ENCODE measurements at places on chromosomes 1 and 21. TPM values are rescaled to one million over a fixed set of nuclear protein-coding genes. Genes with fewer than 3 reads are reported as not detected.
A peak's percentile ranks its signal among the peaks of the same experiment; 100 is the strongest.

DNA sequence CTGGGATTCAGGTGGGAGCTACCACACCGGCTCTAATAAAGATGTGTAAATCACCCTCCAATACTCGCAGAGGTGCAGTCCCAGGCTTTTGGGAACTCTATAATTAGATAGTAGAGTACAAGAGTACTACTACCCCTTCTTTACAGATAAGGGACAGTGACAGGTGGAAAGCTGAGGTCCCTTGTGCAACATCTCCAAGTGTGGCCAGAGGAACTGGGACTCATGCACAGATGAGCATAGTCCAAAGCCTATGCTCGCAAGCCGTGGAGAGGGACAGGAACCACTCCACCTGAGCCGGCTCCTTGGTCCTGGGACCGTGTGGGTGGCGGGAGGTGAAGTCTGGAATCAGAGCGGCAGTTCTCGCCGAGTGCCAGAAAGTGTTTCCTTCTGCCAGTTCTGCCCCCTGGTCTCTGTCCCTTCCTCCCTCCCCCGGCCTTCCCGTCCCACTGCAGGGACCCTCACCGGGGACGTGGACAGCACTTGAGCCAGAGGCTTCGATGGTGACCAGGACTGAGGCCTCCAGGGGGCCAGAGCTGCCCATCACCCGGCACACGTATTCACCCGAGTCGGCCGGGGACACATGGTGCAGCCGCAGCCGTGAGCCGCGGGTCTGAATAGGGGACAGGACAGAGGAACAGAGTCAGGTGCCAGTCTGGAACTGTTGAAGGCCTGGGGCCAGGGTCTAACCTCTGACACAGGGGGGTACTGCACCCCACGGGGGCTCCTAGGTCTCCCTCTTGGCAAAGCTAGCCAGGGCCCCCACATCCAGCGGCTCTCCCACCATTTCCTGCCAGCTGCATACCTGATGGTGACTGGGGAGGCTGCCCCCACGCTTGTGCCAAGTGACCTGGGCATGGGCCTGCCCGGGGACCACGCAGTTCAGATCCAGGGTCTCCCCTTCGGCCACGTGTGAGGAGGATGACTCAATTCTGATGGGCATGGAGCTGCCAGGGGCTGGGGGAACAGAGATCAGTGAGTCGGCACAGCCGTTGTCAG, 33.9 kb downstream of the LDLRAD2 start:
- H3K27me3 ChIP-seq: no peaks in the 10 kb centered on the region
- no peak for DNase-seq
- no peak overlapping the region for H3K27ac ChIP-seq
- no peak overlapping the region for H3K4me3 ChIP-seq
- H3K36me3 ChIP-seq: no peaks in the 10 kb centered on the region

LYSMD1 gene
- total RNA-seq: 6.0 TPM

ROR1 gene
- total RNA-seq: 1.2 TPM

DNA sequence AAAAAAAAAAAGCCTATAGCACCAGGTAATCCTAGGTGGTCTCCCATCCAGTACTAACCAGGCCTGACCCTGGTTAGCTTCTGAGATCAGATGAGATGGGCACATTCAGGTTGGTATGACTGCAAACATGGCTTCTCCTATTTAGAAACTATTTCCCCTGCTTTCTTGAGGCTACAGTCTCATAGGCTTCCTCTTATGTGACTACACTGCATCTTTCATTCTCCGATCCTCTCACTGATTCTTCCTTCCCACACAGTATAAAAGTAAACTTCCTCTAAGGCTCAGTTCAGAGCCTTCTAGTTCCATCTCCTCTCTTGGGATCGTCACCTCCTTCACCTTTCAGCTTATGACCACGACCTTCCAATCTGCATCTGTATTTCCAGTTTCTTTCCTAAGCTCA, 30.4 kb upstream of the RNF2 start:
- no peak overlapping the region for H3K4me3 ChIP-seq
- no peaks in the 10 kb centered on the region for H3K27me3 ChIP-seq
- H3K4me1 ChIP-seq: no peaks in the 10 kb centered on the region
- DNase-seq: no peak

DNA sequence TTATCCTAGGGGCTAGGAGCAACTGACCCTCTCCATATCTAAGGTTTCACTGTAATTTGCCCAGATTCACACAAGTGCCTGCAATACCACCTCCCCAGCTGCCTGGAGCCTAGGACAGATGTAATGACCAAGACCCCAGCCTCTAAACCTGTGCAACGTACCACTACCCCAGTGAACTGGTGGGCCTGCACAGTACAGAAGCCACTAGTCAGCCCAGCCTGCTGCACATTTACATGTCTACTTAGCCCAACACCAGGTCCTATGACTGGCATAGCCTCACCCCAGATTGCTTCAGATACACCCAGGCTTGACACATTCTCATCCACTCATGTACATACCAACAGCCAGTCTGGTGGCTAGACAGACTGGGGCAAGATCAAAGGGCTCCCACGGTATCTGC, 1336.6 kb downstream of the BRINP3 start:
- DNase-seq: no peak
- no peaks in the 10 kb centered on the region for H3K4me1 ChIP-seq
- H3K27me3 ChIP-seq: no peaks in the 10 kb centered on the region

DNA sequence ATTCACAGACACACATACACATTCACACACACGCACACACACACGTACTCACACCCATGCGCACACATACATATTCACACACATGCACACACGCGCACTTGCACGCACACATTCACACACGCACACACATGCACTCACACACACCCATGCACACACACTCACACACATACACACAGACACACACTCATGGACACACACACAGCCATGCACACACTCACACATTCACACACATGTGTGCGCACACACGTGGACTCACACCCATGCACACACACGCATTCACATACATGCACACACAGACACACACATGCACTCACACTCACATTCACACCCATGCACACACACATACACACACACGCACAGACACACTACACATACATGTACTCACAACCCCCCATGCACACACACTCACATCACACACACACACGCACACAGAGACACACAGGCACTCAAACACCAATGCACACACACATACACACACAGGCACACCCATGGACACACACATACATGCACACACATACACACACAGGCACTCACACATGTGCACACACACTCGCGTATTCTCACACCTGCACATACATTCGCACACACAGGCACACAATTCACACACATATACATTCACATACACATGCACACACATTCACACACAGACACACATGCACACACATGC, 589.1 kb downstream of the PTPRU start:
- no peaks in the 10 kb centered on the region for H3K4me1 ChIP-seq
- H3K4me3 ChIP-seq: no peak overlapping the region
- H3K36me3 ChIP-seq: no peaks in the 10 kb centered on the region
- H3K27ac ChIP-seq: no peak overlapping the region
- peak; percentile 9 for DNase-seq

DNA sequence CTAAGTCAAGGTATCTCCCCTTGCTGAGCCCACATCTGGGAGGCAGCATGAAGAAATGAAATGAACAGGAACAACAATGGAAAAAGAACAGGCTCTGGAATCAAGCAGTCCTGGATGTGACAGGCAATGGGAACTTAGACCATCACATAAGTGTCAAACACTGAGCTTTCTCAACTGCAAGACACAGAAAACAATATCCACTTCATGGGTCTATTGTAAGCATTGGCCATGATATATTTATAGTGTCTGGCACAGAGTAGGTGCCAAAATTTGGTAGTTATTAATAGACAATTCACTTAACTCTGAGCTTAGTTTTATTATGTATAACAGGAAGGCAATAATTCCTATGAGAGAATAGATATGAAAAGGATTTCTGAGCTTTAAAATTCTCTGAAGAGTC, 64.1 kb upstream of the ATP1B1 start:
- no peaks in the 10 kb centered on the region for H3K36me3 ChIP-seq
- no peaks in the 10 kb centered on the region for H3K27me3 ChIP-seq
- H3K27ac ChIP-seq: no peak overlapping the region
- no peak for DNase-seq

GRCh38 chr1:162035241-162035640, 11.6 kb upstream of the OLFML2B start:
- H3K4me3 ChIP-seq: no peak overlapping the region
- no peaks in the 10 kb centered on the region for H3K27me3 ChIP-seq
- H3K27ac ChIP-seq: no peak overlapping the region
- no peaks in the 10 kb centered on the region for H3K4me1 ChIP-seq

CYP4A11 gene
- not detected for total RNA-seq

DNA sequence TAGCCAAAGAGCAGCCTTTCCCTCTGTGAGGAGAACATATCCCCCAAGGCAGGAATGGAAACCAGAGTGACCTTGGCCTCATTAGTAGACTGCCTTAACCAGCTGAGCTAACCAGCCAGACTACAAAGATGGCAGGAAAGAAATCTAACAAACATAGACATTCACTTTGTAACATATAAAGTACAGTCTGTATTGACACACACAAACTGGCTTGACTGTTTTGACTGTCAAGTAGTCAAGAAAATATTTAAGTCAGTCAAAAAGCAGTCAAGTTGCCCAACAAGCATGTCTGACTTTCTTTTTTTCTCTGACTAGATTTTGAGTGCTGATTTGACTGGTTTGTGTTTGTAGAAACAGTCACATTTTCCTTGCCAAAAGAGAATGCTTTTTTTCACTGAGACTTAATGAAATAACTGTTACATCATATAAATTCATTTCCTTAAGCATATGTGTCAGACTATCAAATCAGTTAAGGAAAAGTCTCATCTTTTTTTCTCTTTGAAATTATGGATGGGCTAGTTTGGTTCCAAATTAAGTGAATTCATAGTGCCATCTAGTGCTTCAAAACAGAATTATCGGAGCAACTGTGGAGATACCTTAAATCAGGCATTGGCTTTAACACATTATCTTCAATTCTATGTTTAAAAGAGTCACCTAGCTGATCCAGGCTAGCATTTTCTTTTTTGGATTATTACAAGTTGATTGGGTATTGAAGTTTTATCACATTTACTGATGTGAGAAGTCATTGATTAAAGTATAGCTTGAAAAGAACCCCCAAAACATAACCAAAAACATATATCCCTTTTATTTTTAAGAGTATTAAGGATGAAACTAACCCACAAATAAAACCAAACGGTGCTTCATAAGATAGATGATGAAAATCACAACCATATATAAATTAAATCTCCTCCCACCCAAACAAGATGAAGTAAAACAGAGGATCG, 75.0 kb downstream of the ATP6V1G3 start:
- no peak overlapping the region for H3K27ac ChIP-seq
- DNase-seq: no peak
- H3K4me1 ChIP-seq: no peaks in the 10 kb centered on the region
- H3K36me3 ChIP-seq: no peaks in the 10 kb centered on the region
- no peak overlapping the region for H3K4me3 ChIP-seq

GRCh38 chr1:151443846-151444782, 15.2 kb downstream of the POGZ start:
- no peaks in the 10 kb centered on the region for H3K4me1 ChIP-seq
- DNase-seq: no peak
- no peak overlapping the region for H3K27ac ChIP-seq
- no peak overlapping the region for H3K4me3 ChIP-seq

CELA3B gene
- not detected for total RNA-seq

- H3K27ac ChIP-seq: peak overlapping the region; percentile 87
- peak; percentile 47 for DNase-seq
- H3K4me3 ChIP-seq: no peak overlapping the region
- no peaks in the 10 kb centered on the region for H3K36me3 ChIP-seq
- no peaks in the 10 kb centered on the region for H3K27me3 ChIP-seq
These were observed 37.3 kb upstream of the COL6A2 start for GRCh38 chr21:46060596-46061061.

DNA sequence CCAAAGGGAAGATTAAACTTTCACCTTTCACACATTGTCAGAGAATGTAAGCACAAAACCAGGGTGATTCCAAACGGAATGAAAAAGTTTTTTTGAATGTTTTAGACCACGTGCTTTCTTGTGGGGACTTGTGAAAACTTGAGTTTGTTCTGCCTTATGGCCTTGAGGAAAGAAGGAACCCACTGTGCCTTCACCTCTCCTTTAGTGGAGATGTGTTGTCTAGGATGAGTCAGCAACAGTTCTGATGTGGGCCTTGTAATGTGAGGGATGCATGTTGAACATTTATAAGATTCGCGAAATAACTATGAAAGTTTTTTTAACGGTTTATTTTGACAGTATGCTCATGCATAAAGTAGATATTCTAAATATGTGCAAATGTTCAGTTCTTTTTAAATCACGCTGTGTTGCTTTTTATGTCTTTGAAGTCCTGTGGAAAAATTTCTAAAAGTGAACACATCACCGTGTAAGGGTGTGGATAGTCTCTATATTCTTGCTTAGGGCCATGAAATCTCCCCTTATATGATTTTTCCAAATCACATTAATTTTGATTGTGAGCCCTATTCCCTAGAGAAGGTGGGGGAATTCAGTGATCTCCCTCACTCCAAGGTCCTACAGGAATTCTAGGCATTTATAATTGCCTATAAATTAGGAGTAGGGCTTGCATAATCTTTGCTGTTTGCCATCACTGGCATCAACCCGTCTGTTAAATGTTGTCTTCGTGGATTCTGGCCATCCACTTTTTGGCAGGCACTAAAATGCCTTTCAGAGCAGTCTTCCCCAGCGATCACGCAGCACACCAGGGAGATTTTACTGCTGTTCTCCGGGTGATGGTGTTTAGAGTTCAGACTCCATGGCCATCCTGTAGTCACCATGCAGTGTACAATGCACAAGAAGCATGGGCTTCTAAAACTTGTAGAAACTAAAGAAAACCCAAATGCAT, 47.4 kb downstream of the PLA2G4A start:
- H3K27ac ChIP-seq: no peak overlapping the region
- H3K36me3 ChIP-seq: no peaks in the 10 kb centered on the region
- no peaks in the 10 kb centered on the region for H3K4me1 ChIP-seq
- DNase-seq: no peak

GRCh38 chr1:179143322-179143721, 61.5 kb downstream of the TOR3A start:
- H3K4me3 ChIP-seq: no peak overlapping the region
- no peaks in the 10 kb centered on the region for H3K4me1 ChIP-seq
- no peaks in the 10 kb centered on the region for H3K27me3 ChIP-seq

Data from Peyer's patch (tissue), 4 donors.